Breast epithelium (tissue), 4 donors: ENCODE measurements at places on chromosomes 2 and 18. TPM values are rescaled to one million over a fixed set of nuclear protein-coding genes. Genes with fewer than 3 reads are reported as not detected.

The WNT6 gene
- total RNA-seq, result 3.3 TPM

The ZNF396 gene
- 7.8 TPM for total RNA-seq

The DES gene
- total RNA-seq, result 29.6 TPM

The LOXHD1 gene
- total RNA-seq, result 0.80 TPM

DNA sequence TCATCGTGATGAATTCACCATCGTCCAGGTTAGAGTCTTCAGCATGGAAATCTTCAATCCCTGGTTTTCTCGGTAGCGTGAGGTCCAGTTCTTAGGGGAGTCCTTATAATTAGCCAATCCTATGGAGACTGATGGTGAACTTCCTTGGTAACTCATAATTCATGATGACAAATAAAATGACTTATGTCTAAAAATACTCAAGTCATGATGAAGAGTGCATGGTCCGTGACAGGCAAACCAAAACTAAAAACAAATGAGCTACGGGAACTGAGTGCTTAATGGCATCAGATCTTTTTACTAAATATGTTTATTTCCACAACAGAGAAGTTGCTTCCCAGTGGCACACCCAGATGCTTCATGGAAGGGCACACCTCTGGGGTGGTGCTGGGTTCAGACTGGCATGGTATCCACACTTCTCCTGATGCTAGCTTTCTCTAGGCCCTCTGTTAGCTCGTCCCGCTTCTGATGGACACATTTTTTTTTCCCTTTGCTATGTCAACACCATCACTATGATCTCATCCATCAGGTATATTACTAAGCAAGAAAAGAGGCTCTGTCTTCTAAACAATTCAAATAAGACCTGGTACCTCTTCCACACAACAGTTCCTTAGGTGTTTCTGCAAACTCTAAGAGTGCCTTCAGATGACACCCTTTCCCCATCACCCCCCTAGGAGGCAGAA lies 92.8 kb upstream of the NEDD4L start:
- no peak for DNase-seq
- H3K4me1 ChIP-seq, result no peaks in the 10 kb centered on the region
- no peaks in the 10 kb centered on the region for H3K36me3 ChIP-seq
- H3K27ac ChIP-seq, result peak overlapping the region; percentile 70
- no peak overlapping the region for H3K4me3 ChIP-seq

DNA sequence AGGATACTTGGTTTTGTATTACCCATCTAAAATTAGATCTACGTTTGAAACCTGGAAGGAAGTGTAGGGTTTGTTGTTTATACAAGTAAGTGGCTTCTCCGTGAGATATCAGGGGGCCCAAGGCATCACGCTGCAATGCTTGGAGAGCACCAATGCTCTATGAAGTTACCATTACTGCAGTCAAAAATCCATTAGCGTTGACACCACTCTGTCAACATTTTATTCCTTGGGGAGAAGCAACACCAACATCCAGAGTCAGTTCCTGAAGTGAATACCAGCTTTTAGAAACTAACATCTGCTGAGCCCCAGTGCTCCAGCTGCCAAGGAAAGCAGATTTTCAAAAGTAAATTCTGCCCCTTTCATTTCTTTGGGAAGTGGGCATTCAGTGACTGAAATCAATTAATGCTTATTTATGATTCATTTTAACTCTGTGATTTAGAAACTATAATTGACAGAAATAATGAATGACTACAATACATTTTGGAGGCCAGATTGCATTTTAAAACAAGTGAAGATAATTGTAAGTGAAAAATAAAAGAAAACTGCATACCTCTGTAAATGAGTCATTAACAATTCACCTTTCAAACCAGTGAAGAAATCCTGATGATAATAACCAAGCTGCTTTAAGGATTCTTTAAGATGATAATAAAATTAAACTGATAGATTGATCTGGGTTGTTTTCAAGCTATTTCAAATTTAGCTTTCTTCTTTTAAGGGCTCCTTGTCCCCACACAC lies 30.5 kb downstream of the LRP1B start:
- H3K4me3 ChIP-seq, result no peak overlapping the region
- no peak for DNase-seq
- no peak overlapping the region for H3K27ac ChIP-seq
- H3K36me3 ChIP-seq, result no peaks in the 10 kb centered on the region
- no peaks in the 10 kb centered on the region for H3K4me1 ChIP-seq

DNA sequence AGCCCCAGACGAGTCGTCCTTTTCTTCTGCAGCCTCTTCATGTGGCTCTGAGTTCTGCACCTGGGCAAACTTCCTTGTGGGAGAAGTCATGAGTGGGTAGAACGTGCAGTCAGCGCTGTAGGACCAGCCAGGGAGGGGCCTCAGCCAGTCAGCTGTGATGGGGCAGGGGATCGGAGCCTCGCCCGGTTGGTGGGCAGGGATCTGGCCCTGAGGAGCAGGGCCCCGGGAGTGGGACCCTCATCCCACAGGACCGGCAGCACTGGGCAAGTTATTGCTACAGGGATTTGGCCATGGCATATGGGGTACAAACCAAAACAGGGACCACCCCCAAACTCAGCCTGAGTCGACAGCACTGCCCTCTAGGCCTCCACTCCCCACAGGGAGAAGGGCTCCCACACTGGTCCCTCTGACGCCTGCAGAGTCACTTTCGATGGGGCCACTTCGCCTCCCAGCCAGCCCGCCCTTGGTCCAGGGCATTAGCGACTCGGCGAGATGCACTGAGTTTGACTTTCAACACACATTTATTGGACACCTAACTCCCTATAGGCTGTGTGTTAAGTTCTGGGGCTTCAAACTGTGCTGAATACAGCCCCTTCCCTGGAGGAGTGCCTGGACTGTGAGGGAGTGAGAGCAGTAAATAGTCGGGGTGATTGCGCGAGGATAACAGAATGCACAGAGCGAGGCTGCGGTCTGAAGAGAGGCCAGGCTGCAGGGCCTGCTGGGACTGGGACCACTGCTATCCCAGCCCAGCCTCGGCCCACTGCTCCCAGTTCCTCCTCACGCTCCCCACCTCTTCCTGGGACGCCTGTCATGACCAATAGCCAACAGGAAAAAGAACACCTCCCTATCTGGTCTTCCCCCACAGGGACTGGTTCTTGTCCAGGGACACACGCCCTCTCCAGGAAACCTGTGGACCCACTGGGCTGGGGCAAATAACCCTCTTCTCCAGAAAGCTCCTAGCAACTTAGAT lies 55.9 kb downstream of the SDC1 start:
- no peaks in the 10 kb centered on the region for H3K27me3 ChIP-seq
- no peaks in the 10 kb centered on the region for H3K4me1 ChIP-seq
- no peak overlapping the region for H3K27ac ChIP-seq
- DNase-seq, result no peak
- H3K36me3 ChIP-seq, result no peaks in the 10 kb centered on the region

DNA sequence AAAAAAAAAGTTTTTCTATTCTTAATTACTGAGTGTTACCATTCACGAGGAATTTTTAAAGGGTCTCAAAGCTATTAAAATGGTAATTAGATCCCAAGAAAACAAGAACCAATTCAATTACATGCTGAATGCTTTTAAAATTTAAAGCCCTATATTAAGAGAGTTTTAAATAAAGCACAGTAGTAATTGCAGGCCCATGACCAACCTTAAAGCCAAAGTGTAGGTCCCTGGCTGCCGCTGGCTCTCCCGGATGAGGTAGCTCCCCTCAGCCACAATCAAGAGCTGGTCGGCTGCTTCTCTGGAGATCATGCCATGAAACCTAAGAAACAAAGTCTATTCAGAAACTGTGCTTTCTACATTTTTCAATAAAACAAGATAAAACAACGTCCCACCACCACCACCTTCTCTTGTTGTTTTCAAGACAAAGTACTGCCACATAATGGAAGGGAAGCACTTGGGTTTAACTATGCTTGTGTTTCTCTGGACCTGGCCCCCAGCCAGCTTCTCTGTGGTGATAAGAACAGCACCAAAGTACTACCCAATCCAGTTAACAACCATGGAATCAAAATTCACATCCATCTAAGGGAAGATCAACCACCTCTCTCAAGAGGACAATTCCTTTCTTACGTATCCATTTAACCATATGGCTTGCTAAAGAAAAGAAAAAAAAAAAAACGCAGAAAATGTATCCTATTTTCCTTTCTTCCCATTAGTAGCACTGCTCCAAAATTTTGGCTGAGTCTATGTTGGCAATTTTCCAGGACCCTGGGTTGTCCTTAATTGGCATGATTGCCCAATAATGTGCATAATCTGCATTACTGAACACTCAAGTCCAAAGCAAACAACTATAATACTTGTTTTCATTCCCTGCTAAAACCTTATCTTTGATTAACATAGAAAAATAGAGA lies 90.1 kb downstream of the CHN1 start:
- DNase-seq, result no peak
- H3K27me3 ChIP-seq, result no peaks in the 10 kb centered on the region
- H3K27ac ChIP-seq, result no peak overlapping the region
- no peaks in the 10 kb centered on the region for H3K36me3 ChIP-seq

DNA sequence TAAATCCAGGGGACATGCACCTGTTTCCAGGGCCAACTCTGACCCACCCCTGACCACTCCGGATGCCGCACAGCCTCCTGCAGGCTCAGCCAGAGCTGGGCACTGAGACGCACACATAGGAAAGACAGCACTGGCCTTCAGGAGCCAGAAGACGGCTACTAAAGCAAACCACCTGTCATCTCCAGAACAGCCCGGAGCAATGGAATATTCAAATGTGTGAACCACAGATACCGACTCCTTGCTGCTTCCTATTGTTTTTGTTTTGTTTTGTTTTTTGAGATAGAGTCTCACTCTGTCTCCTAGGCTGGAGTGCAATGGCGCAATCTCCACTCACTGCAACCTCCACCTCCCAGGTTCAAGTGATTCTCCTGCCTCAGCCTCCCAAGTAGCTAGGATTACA lies 94.0 kb downstream of the LAMA1 start:
- DNase-seq, result no peak
- no peaks in the 10 kb centered on the region for H3K4me1 ChIP-seq
- no peaks in the 10 kb centered on the region for H3K27me3 ChIP-seq
- H3K4me3 ChIP-seq, result no peak overlapping the region

- no peaks in the 10 kb centered on the region for H3K27me3 ChIP-seq
- DNase-seq, result no peak
- no peak overlapping the region for H3K27ac ChIP-seq
- no peak overlapping the region for H3K4me3 ChIP-seq
- no peaks in the 10 kb centered on the region for H3K36me3 ChIP-seq
These were observed 104.7 kb upstream of the CD302 start for GRCh38 chr2:159902722-159903121.

GRCh38 chr2:122098306-122098705 lies 342.9 kb downstream of the TSN start:
- no peaks in the 10 kb centered on the region for H3K36me3 ChIP-seq
- H3K4me3 ChIP-seq, result no peak overlapping the region
- H3K4me1 ChIP-seq, result no peaks in the 10 kb centered on the region
- H3K27me3 ChIP-seq, result no peaks in the 10 kb centered on the region
- no peak for DNase-seq
- H3K27ac ChIP-seq, result no peak overlapping the region

GRCh38 chr18:31102941-31103340 lies 720 bp upstream of the DSC2 start:
- no peak for DNase-seq
- H3K4me1 ChIP-seq, result no peaks in the 10 kb centered on the region
- H3K27me3 ChIP-seq, result no peaks in the 10 kb centered on the region
- H3K36me3 ChIP-seq, result no peaks in the 10 kb centered on the region
- H3K4me3 ChIP-seq, result no peak overlapping the region

- H3K36me3 ChIP-seq, result no peaks in the 10 kb centered on the region
- H3K4me1 ChIP-seq, result no peaks in the 10 kb centered on the region
- no peaks in the 10 kb centered on the region for H3K27me3 ChIP-seq
- H3K4me3 ChIP-seq, result no peak overlapping the region
These were observed 258.9 kb upstream of the FBXO11 start for GRCh38 chr2:48165070-48165753.

DNA sequence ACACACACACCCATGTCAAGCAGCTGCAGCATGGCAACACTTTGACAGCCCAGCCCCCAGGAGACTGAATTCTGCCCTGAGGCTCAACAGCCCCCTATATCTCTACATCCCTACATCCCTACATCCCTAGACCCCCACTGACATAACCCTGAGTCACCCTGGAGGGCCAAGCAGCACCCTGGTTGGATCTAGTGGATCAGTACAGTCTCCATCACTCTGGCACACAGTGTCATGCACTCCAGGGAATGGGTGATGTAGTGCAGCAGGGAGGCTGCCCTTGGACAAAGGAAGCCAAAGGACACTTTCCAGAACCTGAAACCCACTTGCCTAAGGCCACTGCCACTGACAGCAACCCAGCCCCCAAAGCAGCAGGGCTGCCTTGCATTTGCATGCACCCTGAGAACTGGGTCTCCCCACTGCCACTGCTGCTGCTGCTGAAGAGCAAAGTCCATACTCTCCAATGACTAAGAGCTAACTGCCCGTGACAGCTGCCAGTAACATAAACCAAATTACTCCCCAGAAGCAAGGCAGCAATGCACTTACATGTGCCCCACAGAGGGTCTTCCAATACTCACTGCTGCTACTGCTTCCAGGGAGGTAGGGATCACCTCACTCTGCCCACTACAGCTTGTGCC lies 681.6 kb upstream of the KLHL29 start:
- no peaks in the 10 kb centered on the region for H3K36me3 ChIP-seq
- no peak overlapping the region for H3K27ac ChIP-seq
- H3K4me1 ChIP-seq, result no peaks in the 10 kb centered on the region
- DNase-seq, result no peak
- no peak overlapping the region for H3K4me3 ChIP-seq
- H3K27me3 ChIP-seq, result no peaks in the 10 kb centered on the region

DNA sequence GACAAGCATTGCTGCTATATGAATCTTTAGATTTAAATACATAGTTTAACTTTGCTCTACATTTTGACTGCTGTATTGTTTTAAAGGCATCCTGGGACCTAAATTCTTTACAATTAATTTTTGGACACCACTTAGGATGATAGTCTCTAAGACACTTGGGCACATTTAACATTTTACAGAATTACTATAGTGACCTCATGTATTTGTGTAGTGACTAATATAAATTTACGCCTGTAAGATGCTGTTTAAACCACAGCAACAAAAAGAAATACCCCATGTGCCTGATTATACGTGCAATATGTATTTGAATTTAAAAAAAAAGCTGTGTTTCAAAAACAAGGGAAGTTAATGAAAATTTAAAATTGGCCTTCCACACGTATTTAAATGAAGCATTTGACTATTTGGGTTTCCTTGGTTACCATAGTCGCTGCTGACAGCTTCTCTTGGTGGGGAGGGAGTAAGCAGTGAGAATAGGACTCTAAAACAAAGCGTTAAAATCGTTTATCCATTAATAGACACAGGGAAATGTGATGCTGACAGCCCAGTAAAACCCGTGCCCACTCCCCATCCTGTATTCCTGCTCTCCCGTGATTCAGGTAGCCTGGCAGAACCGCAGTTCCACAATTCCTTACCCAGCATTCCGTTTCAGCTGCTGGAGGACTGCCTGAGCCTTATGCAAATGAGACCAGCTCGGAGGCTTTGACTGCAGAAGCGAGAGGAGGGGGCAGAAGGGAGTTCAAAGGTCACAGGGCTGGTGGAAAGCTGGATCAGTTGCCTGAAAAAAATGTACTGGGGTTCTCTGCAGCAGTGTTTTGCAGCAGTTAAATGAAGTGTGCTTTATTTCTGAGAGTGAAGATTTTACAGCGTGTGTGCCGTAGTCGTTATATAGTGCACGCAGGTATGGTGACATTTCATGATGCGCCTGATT lies 104.3 kb downstream of the CSRNP3 start:
- no peaks in the 10 kb centered on the region for H3K36me3 ChIP-seq
- no peak for DNase-seq
- H3K27ac ChIP-seq, result peak overlapping the region; percentile 27
